ENCODE measurements at places on chromosomes 12 and 14.

GRCh38 chr12:72273851-72274351, 1.7 kb downstream of the TRHDE start:
- DNase-seq = no peak

DNA sequence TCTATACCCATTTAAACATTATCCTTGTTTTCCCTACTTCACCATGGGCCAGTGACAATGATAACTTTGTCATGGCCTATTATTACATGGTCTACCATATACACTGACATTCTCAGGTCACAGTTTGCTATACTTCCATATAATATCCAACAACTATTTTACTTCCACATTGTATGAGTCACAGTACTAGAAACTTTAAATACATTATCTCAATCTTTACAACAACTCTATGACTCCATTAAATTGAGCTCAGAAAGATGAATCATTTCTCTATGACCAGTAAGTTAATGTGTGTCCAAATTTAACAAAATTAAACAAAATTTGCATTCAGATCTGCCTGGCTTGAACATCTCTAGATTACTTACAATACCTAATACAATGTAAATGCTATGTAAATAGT, 93.9 kb downstream of the PLEKHG7 start:
- DNase-seq = no peak

DNA sequence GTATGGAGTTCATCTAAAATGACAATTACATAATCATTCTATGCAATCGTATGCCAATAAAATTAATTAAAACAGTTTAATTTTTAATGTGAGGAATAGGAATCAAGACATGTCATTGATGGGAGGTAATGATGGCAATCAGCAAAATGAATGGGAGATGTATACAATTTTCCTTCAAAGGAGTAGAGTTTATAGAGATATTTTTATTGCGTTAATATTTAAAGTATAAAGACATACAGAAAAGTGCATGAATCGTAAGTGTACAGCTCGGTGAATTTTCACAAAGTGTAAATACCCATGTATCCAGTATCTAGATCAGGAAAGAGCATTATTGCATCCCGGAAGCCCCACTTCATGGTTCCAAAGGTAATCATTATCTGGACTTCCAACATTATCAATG, 1.2 kb downstream of the MIPOL1 start:
- DNase-seq = no peak

- DNase-seq = no peak
These were observed 63.3 kb downstream of the CALM1 start for GRCh38 chr14:90460136-90460535.

GRCh38 chr12:11969437-11970154, 101.1 kb upstream of the BCL2L14 start:
- DNase-seq = no peak

DNA sequence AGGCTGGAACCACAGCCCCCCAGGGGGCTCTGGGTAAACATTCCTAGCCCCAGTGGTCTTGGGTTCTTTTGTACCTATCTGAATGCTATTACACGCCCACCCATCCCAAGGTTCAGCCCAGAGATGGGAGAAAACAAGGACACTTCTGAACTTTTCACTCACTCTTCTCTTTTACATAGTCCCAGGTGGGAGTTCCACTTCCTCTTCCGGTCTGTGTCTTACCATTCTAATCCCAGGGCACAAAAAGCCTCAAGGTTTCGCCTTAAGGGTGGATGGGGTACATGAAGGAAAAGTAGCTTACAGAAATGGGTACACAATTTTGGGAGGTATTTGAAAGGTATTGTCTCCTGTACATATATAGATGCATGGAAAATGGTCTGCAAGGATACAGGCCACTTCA, 79.0 kb downstream of the TMEM30B start:
- no peak for DNase-seq

- no peak for DNase-seq
These were observed 10.4 kb downstream of the NGB start for GRCh38 chr14:77260631-77261030.

DNA sequence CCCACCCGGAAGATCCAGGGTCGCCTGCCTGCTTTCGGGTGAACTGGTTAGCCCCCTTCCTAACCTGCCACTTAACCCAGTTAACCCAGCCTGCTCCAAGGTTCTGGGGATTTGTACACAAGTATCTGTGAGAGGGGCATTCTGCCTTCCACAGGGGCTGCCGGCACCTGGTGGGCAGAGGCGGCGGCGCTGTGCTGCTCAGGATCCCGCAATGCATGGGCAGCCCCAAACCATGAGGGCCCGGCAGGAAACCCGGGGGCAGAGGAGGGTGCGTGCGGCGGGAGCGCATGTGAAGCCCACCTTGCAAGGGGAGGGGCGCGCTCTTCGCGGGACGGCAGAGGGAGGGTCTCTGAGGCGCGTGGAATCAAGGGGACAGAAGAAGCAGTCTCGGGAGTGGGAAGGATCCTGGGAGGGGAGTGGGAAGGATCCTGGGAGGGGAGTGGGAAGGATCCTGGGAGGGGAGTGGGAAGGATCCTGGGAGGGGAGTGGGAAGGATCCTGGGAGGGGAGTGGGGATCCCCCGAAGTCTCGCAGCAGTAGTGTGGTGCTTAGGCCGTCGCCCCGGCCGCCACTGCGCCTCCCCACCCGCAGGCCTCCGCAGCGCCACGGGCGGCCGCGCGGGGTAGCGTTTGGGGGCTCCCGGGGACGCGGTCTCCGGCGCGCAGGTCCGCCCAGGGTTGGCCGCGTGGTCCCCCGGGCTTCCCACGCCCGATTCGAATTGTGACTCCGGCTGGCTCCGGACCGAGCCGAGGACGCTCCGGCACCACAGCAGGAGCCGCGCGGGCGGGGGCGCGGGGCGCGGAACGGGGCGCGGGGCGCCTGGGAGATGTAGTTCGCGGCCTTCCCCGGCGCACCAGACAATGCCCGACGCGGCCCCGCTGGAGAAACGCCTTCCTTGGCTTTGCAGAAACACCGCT, 4.9 kb upstream of the MTA1 start:
- DNase-seq = peak; percentile 69

DNA sequence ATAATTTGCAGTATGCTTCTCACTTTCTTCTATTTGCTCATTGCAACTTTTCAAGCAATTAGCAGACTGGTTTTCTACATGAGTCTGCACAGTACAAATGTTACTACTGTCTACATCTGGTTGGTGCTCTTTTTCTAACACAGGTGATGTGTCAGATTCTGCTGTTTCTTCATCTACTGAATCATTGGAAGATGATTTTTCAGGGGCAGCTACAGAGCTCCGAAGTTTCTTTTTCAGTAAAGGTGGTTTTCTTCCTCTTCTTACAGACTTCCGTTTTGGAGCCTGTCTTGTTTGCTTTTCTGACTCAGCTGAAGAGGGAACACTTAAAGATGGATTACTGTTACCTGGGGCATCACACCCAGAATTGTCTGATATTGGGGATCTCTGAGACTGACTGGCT, 62.1 kb downstream of the SCAF11 start:
- DNase-seq = no peak
